ENCODE measurements at places on chromosomes 7 and 10. TPM values are rescaled to one million over a fixed set of nuclear protein-coding genes. Genes with fewer than 3 reads are reported as not detected.

Gene TAS2R3
- polyA plus RNA-seq, result not detected

Gene SCART1
- 0.37 TPM for polyA plus RNA-seq

DNA sequence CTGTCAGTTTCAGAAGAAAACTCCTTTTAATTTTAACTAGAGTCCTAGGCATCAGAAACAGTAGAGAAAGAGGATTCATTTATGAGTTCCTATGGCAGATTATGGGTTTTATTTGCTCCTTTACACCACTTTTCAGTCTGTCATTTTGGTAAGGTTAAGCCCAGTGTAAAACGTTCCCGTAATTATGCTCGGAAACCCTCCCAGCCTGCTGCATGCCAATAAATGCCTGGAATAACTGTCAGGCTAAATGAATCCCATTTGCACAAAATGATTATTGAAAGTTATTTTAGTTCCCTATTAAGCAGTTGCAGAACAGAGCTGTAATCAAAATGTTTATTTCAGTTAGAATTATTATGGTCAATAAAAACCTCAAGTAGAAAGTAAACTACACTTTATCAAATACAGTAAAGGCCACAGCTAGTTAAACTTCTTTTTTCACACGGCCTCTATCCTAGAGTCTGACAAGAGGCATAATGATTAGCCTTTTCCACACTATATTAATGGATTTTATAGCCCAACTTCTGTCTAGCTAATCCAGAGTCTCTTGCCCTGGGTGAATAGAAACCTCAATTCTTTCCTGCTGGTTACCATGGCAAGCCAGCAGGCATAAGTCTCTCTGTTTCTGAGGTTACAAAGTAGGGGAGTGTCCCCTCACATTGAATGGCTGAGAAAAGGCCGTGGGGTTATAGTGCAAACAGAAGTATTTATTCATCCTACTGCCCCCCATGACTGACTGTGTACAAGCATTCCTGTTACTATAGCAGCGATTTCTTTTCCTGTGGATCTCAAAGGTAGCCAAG is 80.8 kb upstream of the NPVF start:
- DNase-seq, result no peak

GRCh38 chr10:132571650-132572544 is 34.3 kb downstream of the INPP5A start:
- DNase-seq, result peak; percentile 74

DNA sequence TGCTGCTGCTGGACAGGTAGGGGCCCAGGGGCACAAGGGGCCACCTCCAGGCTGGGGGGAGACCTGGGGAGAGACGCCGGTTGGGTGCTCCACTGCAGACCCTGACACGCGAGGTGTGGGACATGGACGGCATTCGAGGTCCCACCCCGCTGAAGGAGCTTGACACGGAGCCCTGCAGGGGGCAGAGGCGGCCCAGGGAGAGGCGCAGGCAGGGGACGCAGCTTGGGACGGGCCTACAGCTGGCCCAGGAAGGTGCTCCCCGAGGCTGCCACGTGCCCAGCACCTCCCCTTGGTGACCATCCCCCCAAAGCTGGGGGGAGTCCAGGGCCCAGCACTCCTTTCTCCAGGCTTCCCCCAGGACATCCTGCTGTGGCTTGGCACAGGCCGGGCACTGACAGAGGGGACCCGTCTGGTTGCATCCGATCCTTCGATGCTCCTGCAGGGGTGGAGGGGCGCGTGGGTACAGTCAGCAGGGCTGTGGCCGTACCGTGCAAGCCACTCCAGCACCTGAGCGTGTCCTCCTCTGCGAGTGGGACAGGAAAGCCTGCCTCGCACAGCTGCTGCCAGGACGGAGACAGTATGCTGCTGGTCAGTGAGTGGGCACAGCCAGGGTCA is 174.4 kb downstream of the ELFN1 start:
- DNase-seq, result no peak
